ENCODE measurements at places on chromosomes 7 and 10. TPM values are rescaled to one million over a fixed set of nuclear protein-coding genes. Genes with fewer than 3 reads are reported as not detected.

AKR1C1 gene
- total RNA-seq: 25.7 TPM

- peak; percentile 87 for DNase-seq
These were observed 156.6 kb downstream of the CCDC3 start for GRCh38 chr10:12844811-12845483.

GRCh38 chr7:81029511-81029910 lies 110.7 kb upstream of the SEMA3C start:
- DNase-seq: no peak

- DNase-seq: no peak
These were observed 86.8 kb downstream of the TRIM24 start for GRCh38 chr7:138546829-138547228.

HYAL4 gene
- total RNA-seq: not detected

DNA sequence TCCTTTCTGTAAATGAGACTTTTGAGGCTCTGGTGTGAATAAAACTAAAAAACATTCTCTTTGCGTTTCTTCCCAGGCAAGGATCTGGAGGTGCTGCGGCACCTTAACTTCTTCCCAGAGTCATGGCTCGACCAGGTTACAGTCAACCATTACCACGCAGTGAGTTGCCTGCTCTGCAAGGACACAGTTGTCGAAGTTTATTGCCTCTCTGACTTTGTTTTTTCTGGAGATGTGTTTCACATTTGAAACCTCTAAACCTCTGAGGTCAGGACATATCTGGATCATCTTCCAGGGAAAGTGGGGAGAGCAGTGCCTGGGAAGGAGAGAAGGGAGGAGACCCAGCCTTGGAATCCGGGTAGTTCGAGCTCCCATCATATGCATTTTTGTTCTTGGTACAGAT lies 43.4 kb upstream of the PLEKHA1 start:
- DNase-seq: no peak

DNA sequence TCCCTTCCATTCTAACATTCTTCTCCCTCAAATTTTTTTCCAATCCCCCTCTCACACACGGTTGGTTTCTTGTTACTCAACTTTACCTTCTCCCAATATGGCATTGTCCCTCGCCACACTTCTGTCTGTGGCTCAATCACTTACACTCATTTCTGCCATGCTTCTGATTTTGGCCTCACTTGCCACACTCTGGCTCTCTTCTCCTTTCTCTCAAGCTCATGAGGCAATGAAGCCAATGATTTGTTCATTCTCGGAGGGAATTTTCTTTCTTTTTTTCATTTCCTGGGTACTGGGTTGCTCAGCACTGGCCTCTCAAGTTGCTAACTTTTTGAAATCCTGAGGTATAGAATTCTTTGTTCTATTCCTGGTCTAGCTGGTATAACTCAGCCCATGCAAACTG lies 4.0 kb upstream of the MYOZ1 start:
- no peak for DNase-seq

GJC3 gene
- not detected for total RNA-seq

DNA sequence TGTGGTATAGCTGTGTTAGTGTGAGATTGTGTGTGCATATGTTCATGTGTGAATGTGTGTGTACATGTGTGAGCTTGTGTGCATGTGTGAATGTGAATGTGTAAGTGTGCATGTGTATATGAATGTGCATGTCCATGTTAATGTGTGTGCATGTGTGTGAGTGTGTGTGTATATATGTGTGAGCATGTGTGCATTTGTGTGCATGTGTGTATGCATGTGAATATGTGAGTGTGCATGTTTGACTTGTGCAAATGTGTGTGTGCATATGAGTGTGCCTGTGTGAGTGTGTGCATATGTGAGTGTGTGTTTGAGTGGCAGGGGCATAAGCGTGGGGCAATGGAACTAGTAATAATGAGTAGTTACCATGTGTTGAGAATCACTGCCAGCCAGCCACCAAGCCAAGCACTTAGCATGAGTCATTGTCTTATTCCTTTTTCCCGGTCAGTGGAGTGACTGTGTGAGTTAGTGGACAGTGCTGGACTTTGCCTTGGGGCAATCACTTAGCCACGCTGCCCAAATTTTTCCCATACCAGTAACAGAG lies 46.3 kb upstream of the SHH start:
- DNase-seq: peak; percentile 93

DNA sequence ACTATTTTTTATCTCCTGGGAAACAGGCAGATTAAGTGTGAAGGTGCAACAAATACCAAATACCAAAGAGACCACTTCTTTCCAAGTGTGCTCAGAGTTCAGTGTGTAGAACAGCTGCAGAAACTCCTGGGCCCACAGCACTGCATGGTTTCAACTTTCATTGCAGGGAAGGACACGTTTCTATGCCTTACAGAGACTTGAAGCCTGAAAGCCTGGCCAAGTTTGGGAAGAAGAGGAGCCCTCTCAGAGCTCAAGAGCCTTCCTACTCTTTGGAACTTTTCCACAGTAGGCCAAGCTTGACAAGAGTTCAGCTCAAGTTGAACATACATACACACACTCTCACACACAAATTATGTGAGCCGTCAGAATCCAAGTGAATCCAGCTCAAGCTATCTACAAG lies 2.5 kb downstream of the HOXA4 start:
- no peak for DNase-seq

LIPK gene
- not detected for total RNA-seq

DNA sequence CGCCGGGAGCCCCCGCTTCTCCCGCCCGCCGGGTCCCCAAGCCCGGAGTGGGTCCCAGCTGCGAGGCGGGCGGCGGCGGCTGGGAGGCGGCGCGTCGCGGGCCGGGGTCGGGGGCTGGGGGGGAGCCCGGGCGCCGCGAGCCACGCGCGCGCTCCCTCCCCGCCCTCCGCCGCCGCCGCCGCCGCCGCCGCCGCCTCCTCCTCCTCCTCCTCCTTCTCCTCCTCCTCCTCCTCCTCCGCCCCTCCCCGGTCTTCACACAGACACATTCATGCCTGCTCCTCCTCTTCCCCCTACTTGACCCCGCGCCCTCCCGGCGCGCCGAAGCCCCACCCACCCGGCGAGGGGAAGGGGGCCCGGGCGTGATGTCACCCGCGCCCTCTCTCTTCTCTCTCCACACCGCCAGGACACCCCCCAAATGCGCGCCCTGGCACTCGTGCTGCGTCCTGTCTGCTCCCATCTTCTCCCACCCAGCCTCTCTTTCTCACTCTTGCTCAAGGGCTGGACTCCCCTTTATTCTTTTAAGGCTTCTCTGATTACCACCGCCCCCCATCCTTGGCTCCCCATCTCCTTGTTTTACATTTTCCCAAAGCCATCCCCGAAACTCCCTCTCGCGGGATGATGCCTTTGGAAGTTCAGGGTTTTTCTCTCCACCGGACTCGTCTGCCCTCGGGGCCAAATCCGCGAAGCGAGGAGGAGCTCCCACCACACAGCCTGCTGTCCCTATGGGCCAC lies 967 bp upstream of the GLI3 start:
- DNase-seq: peak; percentile 55

BTBD16 gene
- not detected for total RNA-seq

MYO1G gene
- not detected for total RNA-seq

DNA sequence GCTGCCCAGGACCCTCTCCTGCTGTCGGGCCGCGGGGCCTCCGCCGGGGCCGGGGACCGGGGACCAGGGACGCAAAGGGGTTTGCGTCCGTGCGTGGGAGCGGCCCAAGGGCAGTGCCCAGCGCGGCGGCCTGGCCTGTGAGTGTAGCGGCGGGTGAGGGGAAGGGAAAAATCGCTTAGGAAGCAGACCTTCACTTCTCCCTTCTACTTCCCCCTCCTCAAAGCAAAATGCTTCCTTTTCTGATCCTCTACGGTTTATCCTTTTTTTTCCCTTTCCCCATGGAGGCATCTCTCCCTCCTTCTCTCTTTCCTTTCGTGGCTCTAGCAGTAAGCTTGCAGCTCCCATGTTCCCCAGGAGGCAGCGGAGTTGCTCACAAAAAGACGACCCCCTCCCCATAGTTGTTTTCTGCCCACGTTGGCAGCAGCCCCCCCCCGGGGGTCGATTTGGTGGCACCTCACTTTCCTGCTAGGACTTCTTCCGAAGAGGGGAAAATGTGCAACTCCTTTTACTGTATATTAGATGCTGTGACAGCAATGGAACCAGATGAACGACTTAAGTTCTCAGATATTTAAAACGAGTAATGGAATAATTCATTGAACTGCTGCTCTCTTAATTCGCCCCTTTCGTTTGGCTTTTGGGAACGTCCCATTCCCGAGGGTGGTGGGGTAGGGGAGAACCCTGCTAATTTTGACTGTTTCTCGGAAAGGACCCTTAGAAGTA lies 724 bp downstream of the CAPZA2 start:
- peak; percentile 35 for DNase-seq

DNA sequence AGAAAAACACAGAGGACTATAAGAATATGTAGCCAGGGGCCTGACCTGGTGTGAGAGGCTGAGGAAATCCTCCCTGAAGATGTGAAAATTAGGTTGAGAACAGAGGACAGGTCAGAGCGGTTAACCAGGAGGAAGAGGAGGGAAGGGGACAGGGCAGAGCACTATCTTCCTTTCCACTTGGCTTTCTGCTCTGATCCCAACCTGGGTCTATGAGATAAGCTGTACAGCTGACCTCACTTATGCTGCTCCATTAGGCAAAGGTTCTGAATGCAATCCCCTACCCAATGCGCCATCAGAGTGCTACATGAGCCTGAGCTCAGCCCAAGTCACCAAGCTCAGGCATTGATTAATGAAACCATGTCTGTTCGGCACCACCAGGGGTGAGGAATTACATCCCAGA lies 10.5 kb downstream of the LIPA start:
- DNase-seq: no peak

DDC gene
- not detected for total RNA-seq

- DNase-seq: no peak
These were observed 86.8 kb downstream of the CPEB3 start for GRCh38 chr10:92203919-92204623.

AKR1D1 gene
- total RNA-seq: not detected

All from M059J (cell line).